ENCODE measurements at places on chromosomes 3 and 15.

DNA sequence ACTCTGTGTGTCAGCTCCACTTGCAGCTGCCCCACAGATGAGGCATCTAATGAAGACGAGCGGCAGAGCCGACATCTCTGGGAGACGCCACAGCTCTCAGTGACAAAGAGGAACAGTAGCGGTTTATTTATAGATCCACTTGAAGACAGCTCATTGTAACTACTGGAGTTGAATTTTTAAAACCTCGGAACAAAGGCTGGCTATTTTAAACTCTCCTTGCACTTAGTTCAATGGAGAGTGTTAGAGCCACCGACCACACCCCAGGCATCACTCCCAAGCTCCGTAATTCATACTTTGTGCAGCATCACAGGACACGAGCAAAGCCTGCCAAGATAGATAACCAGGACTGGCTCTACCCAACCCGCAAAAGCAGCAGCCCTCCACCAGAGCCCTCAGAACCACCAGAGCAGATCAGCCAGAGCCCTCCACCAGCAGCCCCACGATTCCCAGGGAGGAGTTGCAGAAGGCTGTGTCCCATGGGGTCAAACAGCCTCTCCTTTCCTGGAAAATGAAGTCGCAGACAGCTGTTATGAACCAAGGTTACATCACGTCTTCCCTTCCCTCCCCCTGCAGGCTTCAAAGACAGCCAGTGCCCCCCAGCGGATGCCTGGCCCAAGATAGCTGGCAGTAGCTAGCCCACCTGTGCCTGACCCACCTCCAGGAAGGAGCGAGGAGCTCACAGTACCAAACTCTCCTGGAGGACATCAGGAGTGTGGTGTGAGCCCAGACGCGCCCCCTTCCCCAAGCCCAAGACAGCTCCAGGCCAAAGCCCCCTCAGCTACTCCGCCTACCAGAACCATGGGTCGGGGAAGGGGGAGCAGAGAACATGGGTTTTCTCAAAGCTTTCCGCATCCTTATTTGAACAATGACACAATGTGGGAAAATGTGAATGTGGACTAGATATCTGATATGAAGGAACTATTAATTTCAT lies 45.7 kb downstream of the POC1A start:
- no peak for DNase-seq

DNA sequence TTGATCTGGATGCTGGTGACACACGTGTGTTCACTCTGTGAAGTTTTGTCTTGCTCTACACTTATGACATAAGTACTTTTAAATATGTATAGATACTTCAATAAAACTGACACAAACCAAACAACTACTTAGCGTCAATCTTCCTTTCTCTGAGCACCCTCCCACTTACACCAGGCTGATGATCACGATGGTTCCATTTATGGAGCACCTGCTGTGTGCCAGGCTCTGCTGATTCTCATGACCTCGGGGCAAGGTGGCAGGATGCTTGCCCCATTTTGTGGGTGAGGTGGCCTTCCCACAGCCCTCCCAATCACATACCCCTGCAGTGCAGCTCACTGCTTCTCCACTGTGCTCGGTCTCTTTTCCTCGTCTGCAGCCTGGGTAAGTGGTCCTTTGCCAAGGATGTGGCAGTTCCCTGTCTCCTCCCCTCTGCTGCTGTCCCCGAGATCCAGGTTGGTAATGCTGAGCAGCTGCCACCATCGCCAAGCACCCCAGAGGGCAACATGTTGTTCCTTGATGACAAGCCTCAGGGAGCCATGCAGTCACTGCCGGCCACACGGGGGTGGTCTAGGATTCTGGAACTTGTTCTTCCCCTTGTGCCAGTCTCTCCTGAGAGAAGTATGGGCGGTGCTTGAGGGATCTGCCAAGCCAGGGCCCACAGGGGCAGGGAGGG lies 20.6 kb upstream of the ADCY5 start:
- DNase-seq = no peak

DNA sequence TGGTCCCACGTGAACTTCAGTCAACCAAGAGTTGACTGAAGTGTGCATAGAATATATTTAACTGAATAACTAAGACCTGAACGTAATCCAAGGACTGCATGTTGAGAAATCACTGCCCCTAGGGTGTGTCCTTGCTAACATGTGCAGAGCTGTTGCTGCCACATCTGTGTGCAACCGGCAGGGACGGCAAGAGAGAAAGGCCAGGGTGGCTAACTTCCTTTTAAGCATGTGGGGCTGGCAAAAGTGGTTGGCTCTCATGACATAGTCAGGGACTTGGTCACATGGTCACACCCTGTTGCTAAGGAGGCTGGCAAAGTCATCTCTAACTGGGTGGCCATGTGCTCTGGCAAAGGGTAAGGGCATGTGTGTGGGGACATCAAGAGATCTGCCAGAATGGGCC lies 52.4 kb downstream of the GASK1A start:
- DNase-seq = no peak

DNA sequence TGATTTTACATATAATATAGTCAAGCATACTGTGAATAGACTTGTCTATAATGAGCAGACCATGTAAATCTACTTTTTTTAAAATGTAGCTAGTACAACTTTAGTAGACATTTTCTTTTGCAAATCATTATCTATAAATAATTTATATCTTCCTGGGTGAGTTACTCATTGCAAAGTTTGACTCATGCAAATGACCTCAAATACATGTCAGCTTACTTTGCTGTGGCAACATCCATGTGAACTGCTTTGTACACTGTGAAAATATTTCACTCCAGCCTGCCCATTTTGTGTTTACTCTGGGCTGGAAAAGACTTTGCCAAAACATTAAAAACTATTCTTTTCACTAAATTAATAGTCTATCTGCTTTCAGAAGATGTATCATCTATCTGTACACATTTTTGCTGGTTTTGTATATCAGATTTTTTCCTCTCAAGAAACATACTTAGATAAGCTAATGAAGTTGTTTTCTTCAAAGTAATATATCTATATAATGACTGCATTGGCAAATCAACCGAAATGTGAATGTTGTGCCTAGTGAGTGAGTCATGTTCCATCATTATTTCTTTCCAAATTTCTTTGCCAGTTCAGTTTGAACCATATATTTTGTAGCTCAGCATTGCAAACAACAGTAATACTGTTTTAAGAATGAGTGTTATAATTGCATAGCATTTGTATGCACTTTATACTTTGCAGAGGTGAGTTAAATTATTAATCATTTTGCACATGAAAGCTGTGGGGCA lies 26.5 kb downstream of the IGSF10 start:
- DNase-seq = no peak

- DNase-seq = no peak
These were observed 100.1 kb upstream of the GBE1 start for GRCh38 chr3:81861593-81861992.

DNA sequence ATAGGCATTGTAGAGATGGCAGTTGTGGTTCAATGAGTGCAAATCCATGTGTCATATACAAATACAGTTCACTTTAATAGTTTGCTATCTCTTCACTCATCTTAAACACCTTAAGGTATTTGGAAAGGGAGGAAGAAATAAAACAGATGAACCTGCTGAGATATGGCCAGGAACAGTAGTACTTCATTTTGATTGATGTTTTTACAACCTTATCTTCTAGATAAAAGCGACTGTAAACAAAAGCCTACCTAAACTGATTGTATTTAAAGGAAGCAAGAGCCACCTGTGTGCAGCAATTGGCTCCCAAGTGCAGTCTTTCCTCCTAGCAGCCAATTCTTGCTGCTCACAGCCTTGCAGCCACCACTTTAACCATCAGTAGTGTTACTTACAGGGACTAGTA lies 217.7 kb downstream of the CDIN1 start:
- no peak for DNase-seq

DNA sequence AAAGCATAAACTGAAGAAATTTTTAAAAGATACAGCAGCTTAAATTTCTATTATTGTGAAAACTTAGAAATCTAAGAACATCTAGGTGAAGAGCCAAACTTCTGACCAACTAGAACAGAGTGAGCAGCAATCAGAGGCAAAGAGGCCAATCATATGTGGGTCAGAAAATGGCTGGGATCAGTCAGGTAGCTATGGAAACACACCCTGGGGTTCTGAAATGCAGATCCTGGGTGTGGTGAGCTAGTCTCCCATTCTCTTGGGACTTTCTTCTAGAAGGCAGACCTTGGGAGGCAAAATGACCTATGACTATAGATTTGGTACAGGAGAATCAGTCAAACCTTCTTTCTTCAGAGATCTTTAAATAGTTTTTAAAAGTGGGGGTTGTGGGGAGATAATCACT lies 385.8 kb downstream of the TBC1D5 start:
- DNase-seq = no peak

DNA sequence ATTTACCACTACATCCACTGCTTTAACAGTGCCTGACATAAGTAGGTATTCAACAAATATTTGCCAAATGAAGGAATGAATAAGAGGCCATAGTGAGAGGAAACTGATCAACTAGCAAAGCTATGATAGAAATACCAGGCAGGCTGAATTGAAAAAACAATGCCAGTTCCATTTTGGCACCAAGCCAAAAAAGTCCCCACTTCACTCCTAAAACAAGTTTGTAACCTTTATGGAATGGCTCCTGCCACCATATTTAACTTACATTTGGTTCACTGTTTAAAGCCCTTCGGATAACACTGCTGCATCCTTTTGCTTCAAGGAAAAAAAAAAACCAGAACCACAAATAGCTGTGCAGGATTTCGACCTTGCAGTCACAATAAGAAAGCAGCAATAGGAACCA lies 166.1 kb downstream of the FRMD5 start:
- no peak for DNase-seq

GRCh38 chr3:35044190-35044589 lies 595.1 kb upstream of the ARPP21 start:
- DNase-seq = no peak

DNA sequence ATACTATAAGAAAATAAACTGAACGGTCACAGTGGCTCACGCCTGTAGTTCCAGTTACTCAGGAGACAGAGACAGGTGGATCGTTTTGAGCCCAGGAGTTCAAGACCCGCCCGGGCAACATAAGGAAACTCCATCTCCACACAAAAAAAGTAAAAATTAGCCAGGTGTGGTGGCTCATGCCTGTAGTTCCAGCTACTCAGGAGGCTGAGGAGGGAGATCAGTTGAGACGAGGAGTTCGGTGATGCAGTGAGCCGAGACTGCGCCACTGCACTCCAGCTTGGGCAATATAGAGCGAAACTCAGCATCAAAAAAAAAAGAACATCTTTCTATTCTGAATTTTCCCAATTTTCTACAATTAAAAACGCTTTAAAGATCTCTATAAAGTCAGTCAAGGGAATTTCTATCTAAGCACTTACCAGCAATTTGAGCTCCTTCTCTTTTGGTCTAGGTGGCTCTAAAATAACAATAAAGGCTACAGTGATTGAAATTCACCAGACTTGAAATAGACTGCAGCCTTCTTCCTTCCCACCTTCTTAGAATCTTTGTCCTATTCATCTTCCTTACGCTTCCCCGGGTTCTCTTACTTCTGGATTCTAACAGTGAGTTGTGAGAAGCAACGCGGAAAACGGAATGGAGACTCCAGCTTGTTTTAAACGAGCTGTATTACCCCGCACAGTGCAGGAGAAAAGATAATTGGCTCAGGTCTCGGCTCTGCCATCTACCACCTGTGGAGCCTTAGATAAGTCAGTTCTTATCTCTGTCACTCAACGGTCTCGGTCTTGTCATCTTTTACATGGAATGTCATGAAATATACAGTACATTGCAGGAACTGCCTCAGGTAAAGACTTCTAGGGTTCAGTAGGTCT lies 812 bp upstream of the SEC62 start:
- no peak for DNase-seq

DNA sequence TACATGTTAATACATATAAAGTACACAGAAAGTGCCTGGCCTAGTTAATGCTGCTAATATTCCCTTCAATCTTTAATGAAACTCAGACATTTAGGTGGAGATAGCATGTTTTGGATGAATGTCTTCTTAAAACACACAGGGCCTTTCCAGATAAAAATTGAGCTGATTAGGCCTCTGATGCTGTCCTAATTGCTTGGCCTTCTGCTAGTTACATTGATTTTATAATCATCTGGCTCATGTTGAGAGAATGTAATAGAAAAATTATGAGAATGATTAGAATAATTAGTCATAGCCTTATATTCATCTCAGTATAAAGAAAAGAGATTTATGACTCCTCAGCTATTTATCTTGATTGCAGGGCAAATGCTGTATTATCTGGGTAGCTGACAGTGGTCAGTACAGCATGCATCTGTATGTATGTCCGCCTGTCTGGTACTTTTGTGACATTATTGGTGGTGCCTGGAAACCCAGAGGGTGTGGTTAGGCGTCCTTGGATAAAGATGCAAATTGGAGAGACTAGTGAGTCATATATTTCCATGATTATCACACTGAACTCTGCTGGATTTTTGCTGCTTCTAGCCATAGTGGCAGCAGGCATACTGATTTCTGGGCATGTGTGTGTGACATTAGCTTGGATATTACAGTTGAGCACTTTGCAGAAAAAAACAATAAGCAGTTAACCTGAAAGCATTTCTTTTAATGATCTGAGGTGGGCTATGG lies 120.8 kb downstream of the FEZF2 start:
- DNase-seq = no peak

- no peak for DNase-seq
These were observed 141.9 kb downstream of the CHDH start for GRCh38 chr3:53704363-53704725.

GRCh38 chr3:110296885-110297284 lies 774.7 kb upstream of the NECTIN3 start:
- no peak for DNase-seq

- no peak for DNase-seq
These were observed 116.7 kb downstream of the STAC start for GRCh38 chr3:36496684-36497633.

- no peak for DNase-seq
These were observed 55.6 kb downstream of the CYP11A1 start for GRCh38 chr15:74311734-74312444.

GRCh38 chr3:160575589-160575988 lies 10.2 kb upstream of the KPNA4 start:
- DNase-seq = no peak

GRCh38 chr3:62558549-62559112 lies 185.3 kb upstream of the FEZF2 start:
- no peak for DNase-seq

DNA sequence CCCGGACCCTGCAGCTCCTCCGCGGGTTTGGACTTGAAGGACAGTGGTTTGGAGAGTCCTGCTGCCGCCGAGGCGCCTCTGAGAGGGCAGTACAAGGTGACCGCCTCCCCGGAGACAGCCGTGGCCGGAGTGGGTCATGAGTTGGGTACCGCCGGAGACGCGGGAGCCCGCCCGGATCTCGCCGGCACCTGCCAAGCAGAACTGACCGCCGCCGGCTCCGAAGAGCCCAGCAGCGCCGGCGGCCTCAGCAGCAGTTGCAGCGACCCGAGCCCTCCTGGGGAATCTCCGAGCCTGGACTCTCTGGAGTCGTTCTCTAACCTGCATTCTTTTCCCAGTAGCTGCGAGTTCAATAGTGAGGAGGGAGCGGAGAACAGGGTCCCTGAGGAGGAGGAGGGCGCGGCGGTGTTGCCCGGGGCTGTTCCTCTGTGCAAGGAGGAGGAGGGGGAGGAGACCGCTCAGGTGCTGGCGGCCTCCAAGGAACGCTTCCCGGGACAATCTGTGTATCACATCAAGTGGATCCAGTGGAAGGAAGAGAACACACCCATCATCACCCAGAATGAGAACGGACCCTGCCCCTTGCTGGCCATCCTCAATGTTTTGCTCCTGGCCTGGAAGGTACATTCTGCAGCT lies 634 bp downstream of the MINDY2 start:
- no peak for DNase-seq
